Diencephalon (tissue), 1 donor: ENCODE measurements at places on chromosomes 4 and X. TPM values are rescaled to one million over a fixed set of nuclear protein-coding genes. Genes with fewer than 3 reads are reported as not detected.

Gene COPS4
- 154 TPM for total RNA-seq

Gene CYP2U1
- total RNA-seq: 13.6 TPM

Gene APLN
- 4.4 TPM for total RNA-seq

Gene CXorf65
- total RNA-seq: not detected

Gene SOWAHD
- total RNA-seq: 0.69 TPM

Gene MAOA
- 64.1 TPM for total RNA-seq

Gene HPGDS
- 3.9 TPM for total RNA-seq

Gene KLF8
- 21.0 TPM for total RNA-seq

Gene GIMD1
- total RNA-seq: not detected

Gene CYBB
- 19.6 TPM for total RNA-seq

Gene NUDT9
- 26.3 TPM for total RNA-seq

Gene HSPA4L
- 21.0 TPM for total RNA-seq

Gene CXCL10
- total RNA-seq: 0.46 TPM

Gene GABRG1
- 90.7 TPM for total RNA-seq

Gene CCDC120
- total RNA-seq: 3.5 TPM

Gene SMR3B
- not detected for total RNA-seq

Gene NEUROG2
- 1.6 TPM for total RNA-seq

Gene OPN1LW
- not detected for total RNA-seq

Gene ERAS
- total RNA-seq: 0.92 TPM

Gene DGKQ
- 10.4 TPM for total RNA-seq

Gene GAB1
- 34.6 TPM for total RNA-seq

Gene RAB40A
- total RNA-seq: 1.8 TPM

Gene CLDN22
- not detected for total RNA-seq

Gene DOK7
- total RNA-seq: 2.5 TPM

Gene LRIT3
- 0.23 TPM for total RNA-seq

Gene NSG1
- total RNA-seq: 385 TPM
